Right lung (tissue), 10 donors: ENCODE measurements at places on chromosomes 5 and 9. TPM values are rescaled to one million over a fixed set of nuclear protein-coding genes. Genes with fewer than 3 reads are reported as not detected.
A peak's percentile ranks its signal among the peaks of the same experiment; 100 is the strongest.

The ZFP2 gene
- 6.4 TPM for polyA plus RNA-seq

The INSL4 gene
- not detected for polyA plus RNA-seq

DNA sequence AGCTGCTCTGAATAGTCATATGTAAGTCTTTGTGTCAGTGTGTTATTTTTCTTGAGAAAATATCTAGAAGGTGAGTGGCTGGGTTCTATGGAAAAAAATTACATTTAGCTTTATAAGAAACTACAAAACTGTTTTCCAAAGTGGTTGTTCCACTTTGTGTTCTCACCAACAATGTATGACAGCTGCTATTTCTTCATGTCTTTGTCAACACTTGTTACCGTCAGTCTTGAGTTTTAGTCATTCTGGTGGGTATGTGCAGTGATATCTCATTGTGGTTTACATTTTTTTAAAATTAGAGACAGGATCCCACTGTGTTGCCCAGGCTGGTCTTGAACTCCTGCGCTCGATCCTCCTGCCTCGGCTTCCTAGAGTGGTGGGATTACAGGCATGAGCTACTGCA, 246.4 kb downstream of the PJA2 start:
- no peak for DNase-seq

DNA sequence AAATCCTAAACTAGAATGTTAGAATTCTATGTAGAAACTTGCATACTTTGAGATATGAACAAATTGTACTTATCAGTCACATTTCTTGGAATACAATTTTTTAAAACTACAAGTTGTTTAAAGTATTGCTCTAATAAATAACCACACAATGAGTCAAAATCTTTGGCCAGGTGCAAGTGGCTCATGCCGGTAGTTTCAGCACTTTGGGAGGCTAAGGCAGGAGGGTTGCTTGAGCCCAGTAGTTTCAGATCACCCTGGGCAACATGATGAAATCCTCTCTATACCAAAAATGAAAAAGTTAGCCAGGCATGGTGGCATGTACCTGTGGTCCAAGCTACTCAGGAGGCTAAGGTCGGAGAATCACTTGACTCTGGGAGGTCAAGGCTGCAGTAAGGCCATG, 257.8 kb downstream of the COX7C start:
- DNase-seq: no peak

The WDR38 gene
- polyA plus RNA-seq: 4.5 TPM

The NSMF gene
- 40.3 TPM for polyA plus RNA-seq

- DNase-seq: peak; percentile 51
Measured at GRCh38 chr5:154446195-154447088, 645 bp downstream of the SAP30L start.

GRCh38 chr9:68416936-68417564, 60.6 kb downstream of the PGM5 start:
- DNase-seq: no peak

GRCh38 chr9:95242613-95243012, 74.9 kb downstream of the FANCC start:
- DNase-seq: no peak

DNA sequence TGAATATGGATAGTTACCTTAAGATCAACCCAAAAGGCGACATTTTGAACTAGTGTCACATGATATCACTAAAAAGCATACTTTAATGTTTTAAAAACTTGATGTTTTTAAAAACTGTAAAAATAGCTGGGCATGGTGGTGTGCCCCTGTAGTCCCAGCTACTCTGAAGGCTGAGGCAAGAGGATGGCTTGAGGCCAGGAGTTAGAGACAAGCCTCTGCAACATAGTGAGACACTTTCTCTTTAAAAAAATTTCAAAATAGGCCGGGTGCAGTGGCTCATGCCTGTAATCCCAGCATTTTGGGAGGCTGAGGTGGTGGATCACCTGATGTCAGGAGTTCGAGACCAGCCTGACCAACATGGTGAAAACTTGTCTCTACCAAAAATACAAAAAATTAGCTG, 129.5 kb downstream of the NPR3 start:
- DNase-seq: no peak

DNA sequence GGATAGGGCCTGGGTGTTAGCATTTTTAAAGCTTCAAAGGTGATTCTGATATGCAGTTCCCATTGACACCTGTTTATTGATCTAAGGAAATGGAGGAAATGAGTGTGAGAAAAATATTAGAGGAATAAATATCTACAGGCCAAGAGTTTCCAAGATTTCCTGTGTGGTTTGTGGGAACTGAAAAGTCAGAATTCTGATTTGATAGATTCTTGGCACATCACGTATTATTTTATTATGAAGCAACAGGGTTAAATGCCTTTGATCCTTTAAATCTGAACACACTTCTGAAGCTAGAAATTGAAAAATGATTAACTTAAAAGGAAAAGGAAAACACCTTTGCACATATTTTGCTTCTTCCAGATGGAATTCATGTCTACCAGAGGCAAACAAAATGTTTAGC, 113.7 kb downstream of the CD180 start:
- DNase-seq: no peak

GRCh38 chr9:19788152-19788551, 685 bp downstream of the SLC24A2 start:
- DNase-seq: no peak

DNA sequence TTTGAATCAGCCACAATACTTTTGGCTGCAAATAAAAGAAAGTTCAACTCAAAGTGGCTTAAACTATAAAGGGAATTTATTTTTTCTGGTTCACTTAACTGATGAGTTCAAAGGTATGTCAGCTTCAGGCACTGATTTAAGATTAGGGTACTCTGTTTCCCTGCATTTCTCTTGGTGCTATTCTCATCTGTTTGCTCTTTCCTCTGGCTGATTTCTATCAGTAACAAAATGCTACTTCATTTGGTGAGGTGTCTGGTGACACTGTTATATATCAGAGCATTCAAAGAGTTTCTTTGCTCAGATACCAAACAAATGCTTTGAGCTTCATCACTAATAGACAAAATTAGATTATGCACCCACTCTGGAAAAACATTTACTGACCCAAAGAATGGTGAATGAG, 65.9 kb upstream of the HTR4 start:
- DNase-seq: no peak
